Stimulated activated CD8-positive, alpha-beta memory T cell treated with anti-CD3 and anti-CD28 coated beads, Interleukin-4, amount 100 ng/mL, for 4 hours (primary cell): ENCODE measurements at places on chromosomes 16 and 17.

GRCh38 chr16:90081606-90081970 lies 4.5 kb upstream of the PRDM7 start:
- DNase-seq, result no peak

DNA sequence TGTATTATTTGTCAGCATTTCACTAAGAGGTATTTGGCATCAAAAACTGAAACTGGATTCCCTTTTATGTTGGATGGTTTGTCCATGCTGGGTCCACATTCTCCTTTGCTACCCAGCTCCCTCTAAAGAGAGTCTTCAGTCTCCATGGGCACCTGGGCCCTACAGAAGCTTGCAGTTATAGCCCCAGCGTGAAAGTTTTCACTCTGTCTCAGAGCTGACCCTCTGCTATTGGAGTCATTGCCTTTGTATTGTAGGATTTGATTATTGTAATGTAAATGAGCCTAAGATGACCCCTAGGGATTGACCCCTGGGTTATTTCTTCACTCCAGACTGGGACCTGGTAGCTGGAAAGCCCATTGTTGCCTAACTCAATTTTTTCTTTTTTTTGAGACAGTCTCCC lies 1026.5 kb upstream of the EEF2KMT start:
- no peak for DNase-seq

DNA sequence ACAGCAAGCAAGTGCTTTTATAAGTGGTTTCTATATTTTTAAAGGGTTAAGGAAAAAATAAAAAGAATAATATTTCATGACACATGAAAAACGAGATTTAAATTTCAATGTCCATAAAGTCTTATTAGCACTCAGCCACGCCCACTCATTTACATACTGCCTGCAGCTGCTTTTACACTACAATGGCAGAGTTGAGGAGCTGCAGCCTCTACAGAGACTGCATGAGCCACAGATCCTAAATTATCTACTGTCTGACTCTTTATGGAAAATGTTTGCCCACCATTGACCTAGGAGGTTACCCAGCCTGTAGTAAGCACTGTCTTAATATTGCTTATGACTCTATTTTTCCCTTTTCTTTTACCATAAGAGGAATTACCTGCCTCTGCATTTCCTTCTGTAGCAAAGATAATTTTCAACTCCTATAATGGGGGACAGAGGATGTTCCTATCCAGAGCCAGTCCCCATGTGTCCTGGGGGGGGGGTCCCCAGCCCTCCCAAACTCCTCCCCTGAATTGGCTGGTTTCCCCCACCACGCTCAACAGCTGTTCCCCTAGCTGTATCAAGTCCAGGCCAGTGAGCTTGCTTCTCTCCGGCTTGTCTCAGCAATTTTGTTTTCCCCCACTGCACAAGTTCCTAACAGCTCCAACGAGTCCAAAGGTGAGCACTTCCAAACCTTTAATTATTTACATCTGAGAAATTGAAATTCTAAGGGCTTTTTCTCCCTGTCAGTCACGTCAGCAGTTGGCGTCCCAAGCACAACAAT lies 139.4 kb upstream of the ERCC4 start:
- DNase-seq, result no peak

- DNase-seq, result no peak
Observed at GRCh38 chr17:42555122-42555622, 2.4 kb downstream of the HSD17B1 start.

GRCh38 chr16:79278506-79278905 lies 322.0 kb downstream of the MAF start:
- DNase-seq, result peak; percentile 15

GRCh38 chr16:90048347-90048722 lies 28.8 kb downstream of the PRDM7 start:
- DNase-seq, result no peak

GRCh38 chr16:61179561-61179960 lies 856.7 kb downstream of the CDH8 start:
- no peak for DNase-seq

DNA sequence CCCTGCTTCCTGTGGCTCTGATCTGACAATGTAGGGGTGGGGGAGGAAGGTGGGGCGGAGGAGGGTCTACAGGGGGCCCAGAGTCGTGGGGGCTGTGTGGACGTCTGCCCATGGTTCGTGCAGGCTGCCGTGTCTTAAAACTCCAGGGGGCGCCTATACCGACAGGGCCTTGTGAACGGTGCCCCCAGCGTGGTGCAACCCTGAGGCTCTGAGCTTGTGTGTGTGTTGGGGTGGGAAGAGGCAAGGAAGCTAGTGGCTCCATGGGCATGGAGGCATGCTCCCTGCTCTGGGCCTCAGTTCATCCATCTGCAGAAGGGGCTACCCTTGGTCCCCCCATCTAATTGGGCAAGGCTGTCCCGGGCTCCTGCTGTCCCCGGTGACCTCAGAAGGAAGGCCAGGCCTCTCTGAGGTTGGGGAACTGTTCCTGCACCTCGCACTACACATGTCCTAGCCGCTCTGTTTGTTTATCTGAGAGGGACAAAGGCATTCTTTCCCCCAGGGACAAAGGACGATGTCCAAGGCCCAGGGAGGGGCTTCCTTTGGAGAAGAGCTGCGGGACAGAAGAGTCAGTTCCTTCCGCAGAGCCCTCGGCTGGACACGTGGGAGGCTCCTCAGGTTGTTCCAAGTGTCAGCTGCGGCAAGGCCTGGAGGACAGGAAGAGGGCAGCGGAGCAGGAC lies 13.5 kb downstream of the CA4 start:
- no peak for DNase-seq

GRCh38 chr17:15475631-15476354 lies 8.4 kb upstream of the CDRT4 start:
- no peak for DNase-seq

DNA sequence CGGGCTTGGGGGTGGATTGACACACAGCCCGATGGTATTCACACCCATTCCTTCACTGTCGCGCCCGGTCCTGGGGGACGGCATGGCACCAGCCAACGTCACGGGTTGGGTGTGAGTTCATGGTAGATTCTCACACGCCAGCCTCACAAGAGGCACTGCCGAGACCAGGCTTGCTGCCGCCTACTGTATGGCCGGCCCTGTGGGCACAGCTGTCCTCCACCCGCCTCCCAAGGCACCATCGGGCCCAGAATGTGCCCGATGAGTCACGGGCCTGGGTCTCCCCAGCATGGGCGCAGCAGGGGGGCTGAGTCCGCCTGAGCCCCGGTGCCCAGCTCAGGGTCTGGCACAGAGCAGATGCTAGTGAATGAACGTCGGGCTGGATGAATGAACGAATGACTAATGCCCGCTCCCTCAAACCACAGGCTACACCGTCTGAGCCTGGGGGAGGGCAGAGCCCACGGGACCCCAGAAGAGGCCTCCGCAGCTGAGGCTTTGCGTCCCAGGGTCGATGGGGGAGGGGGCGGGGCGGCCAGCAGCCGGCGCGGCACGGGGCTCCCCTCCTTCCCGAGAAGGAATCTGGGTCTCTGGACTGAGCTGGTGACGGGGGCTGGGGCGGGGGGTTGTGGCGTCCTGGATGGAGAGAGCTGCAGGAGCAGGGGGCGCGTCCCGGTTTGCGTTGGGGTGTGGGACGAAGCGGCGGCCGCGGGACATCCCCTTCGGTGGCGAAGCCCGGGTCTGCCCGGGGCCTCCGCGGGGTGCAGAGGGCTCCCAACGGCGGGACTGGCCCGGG lies 829 bp downstream of the PITPNM3 start:
- DNase-seq, result no peak

- no peak for DNase-seq
Observed at GRCh38 chr16:3050487-3050886, 4.1 kb downstream of the MMP25 start.

DNA sequence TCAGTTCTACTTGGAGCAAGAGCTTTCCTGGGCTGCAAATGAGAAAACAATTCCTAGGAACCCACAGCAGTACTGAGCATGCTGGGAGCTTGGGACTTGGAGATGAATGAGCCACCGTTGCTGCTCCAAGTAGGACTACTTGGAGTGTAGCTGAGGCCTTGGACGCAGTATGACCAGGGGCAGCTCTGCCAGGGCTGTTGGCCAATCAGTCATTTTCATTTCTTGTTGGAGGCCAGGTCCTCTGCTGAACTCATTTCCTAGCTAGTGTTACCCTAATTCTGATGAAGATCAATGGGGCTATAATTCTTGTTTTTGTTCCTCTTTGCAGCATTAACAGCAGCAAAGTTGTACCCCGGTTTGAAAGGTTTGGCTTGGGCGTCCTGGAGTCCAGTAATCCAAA lies 8.0 kb upstream of the LGALS9 start:
- no peak for DNase-seq

- no peak for DNase-seq
Observed at GRCh38 chr17:15265131-15265530, at the start of gene PMP22. Gene PMP22 (minus strand): TSS chr17:15265326. CDS start chr17:15260727, 4,599 bp downstream.
